Cortex of kidney (tissue), 1 donor: ENCODE measurements at places on chromosomes 4 and X.

GRCh38 chrX:131907488-131908314, 115.4 kb upstream of the STK26 start:
- no peak for DNase-seq

GRCh38 chrX:133373386-133374079, 41.8 kb downstream of the GPC4 start:
- no peak for DNase-seq

DNA sequence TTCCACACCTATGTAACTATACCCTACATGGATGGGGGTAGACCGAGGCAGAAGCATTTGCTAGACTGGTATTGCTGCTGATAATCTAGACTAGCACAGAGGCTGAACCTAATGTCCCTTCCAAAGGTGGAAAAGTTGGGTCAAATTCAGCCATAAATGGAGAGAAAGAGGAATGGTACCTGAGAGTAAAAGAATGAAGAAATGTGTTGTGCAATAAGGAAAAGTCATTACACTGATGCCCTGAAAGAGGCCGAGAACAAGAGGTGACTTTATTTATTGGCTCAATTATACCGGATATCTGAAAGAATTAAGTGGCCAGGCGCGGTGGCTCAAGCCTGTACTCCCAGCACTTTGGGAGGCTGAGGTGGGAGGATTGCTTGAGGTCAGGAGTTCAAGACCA, 52.1 kb downstream of the ZNF41 start:
- DNase-seq = no peak

DNA sequence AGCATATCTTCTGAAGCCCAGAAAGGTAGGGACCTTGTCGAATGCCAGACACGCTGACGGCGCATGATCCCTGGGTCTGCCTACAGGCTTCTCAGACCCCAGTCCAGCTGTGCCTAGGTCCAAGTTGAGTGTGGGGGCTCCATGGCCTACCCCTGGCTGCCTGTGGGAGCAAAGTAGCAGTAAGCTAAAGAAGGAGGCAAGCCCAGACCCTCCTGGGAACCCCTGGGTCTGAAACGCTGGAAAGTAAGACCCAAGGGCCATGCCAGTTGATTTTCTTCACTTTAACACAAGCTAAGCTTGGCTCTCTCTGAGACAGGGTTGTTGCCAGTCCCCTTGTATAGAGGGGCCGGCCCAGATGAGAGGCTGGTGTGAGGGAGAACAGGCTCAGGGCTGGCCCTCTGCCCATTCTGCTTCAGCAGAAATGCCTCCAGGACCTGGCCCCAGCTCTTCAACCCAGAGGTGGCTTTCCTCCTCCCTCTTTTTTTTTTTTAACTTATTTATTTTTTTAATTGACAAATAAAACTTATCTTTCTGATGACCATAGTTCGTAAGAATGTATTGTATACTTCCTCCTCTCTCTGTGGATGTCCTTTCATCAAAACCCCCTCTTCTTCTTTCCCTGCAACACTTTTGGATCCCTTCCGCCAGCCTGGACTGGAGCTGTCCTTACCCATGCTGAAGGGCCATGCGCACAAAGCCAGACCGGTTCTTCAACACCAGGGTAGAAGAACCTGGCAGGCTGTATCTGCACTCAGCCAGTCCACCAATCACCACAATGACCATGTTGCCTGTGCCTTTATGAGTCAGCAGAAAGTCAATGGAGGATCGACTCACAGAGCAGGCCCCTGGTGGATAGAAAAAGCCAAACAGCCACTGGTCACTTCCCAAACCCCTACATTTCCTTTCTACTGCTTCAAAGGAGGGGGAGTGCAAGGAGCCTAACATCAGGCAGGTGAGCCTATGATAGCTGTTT, 7.1 kb downstream of the AWAT2 start:
- no peak for DNase-seq

DNA sequence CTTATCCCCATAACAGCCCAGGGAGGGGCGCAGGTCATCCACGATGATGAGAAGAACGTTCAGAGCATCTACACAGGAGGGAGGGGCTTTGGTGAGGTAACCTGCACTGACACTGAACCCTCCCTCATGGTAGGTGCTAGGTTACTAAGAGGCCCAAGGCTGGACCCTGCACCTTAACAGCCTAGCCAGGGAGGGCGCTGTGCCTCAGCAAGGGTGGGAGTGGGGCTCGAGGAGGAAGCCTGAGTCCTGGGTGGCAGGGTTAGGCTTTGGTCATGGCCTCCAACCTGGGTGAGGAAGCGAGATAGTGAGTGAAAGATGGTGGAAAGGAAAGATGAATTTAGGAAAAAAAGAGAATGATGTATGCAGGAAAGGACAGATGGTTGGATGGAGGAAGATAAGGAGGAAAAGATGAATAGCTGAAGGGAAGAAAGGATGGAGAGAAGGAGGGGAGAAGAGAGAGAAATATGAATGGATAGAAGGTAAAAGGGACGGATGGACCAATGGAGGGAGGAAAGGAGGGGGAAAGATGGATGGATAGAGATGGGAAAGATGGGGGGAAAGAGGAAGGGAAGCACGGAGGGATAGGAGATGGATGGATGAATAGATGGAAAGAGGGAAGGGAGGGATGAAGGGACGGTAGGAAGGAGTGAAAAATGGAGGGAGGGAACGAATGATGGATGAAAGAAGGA, 736 bp downstream of the IDS start:
- DNase-seq = no peak

GRCh38 chrX:100076031-100076430, 334.0 kb downstream of the PCDH19 start:
- no peak for DNase-seq

DNA sequence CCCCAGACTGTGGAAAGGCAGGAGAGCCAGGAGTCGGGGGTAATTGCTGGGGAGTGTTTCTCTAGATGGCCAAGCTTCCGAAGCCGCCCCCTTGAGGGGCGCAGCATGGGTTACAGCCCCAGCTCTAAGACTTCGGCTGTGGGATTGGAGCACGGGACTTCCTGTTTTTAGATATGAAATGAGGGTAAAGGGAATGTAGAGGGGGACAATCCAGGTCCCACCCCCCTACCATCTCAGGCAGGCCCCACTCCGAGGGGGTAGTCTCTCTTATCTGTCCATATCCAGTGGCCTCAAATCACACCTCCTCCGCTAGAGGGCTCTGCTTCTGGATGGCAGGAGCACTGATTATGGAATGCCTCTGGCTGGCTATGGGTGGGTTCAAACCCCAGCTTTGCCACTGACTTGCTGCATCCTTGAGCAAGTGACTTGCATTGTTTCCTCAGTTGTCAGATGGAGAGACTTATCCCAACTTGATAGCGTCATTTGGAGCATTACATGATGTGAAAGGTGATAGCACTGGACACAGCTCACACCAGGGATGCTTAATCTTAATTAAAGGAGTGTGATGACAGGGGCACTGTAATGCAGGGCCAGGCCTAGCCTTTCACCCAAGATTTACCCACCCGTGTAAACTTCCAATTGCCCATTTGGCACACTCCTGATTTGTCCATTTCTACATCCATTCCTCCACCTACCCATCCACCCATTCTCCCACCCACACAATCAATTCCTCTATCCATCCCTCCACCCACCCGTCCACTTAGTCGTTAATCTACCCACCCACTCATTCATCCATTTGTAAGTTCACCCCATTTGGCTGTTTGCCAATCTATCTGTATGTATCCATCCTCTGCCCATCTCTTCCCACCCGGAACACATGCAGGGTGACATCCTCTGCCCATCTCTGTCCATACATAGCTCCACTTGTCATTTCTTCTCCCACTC, 848 bp upstream of the KCND1 start:
- no peak for DNase-seq
